ENCODE measurements at places on chromosomes 4 and X.

- no peaks in the 10 kb centered on the region for H3K27me3 ChIP-seq
- DNase-seq: no peak
- H3K36me3 ChIP-seq: no peaks in the 10 kb centered on the region
- no peaks in the 10 kb centered on the region for H3K4me1 ChIP-seq
Observed at GRCh38 chr4:114417214-114417613, 181.4 kb upstream of the UGT8 start.

DNA sequence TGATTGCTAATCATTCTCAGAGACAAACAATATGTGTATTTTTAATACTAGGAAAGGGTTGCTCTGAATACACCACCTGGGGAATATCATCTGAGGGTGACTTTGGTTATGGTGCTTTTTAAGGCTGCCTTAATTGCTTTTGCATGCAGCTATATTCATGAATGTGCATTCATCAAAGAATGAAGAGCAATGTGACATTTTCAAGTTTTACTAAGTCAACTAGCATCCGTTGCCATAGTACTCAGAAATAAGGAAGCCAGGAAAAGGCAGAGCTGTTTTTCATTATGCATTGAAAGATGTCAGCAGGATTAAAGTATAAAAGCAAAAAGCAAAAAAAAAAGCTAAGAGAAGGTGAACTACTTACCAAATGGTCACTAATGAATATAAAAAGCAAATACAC lies 67.4 kb upstream of the PCDH18 start:
- no peaks in the 10 kb centered on the region for H3K4me1 ChIP-seq
- no peak overlapping the region for H3K27ac ChIP-seq
- H3K36me3 ChIP-seq: no peaks in the 10 kb centered on the region
- H3K4me3 ChIP-seq: no peak overlapping the region
- no peaks in the 10 kb centered on the region for H3K27me3 ChIP-seq
- DNase-seq: no peak

GRCh38 chr4:149065753-149066152 lies 623.5 kb upstream of the NR3C2 start:
- H3K27ac ChIP-seq: no peak overlapping the region
- no peaks in the 10 kb centered on the region for H3K36me3 ChIP-seq
- H3K4me3 ChIP-seq: no peak overlapping the region
- DNase-seq: no peak
- H3K27me3 ChIP-seq: no peaks in the 10 kb centered on the region

GRCh38 chrX:106725931-106726330 lies 570 bp upstream of the RNF128 start:
- H3K4me3 ChIP-seq: peak overlapping the region; percentile 41
- no peak for DNase-seq
- no peaks in the 10 kb centered on the region for H3K4me1 ChIP-seq
- no peak overlapping the region for H3K27ac ChIP-seq
- no peaks in the 10 kb centered on the region for H3K36me3 ChIP-seq
- peaks cover 38% of the 10 kb centered on the region for H3K27me3 ChIP-seq

DNA sequence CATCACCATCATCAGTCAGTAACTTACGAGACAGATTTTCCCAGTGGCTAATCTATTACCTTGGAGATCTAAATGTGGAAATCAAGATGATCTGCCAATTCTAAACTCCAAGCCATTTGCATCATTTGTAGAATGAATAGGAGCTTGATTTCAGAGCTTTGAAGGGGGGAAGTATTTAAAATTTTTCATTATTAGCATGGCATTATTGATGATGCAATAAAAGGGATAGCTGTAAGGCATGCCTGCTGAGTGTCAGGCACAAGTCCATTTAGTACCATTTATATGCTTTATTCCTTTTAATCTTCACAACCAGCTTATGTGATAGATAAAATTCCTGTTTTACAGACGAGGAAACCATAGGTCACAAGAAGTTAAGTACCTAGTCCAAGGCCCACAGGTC lies 5.3 kb downstream of the EXOC1L start:
- peaks cover 12% of the 10 kb centered on the region for H3K27me3 ChIP-seq
- H3K36me3 ChIP-seq: no peaks in the 10 kb centered on the region
- no peak for DNase-seq
- no peak overlapping the region for H3K4me3 ChIP-seq
- no peak overlapping the region for H3K27ac ChIP-seq
- H3K4me1 ChIP-seq: no peaks in the 10 kb centered on the region

DNA sequence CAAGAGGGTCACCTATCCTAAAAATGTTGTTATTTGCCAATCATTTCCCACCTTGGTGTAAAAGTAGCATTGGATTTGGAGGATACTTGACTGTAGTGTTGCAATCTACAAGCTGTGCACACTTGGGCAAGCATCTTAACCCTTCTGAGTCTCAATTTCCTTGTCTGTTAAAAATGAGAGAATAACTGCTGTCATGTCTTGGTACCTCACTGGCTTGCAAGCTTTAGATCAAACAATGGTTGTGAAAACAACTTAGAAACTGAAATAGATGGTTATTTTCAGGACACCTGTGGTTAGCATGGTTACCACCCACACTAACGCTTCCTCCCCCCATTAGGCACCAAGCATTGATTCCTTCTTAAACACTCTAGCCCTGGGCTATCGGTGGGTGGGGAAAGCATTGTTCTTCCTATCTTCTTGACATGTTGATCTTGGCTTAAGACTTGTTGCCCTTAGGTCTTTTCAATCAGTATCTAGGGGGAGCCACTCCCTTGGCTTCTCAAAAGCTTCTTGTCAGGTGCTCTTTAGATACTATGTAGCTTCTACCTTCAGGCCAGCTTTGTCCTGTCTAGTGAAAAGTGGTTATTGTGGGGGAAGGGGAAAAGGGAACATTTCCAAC lies 10.6 kb upstream of the AMOT start:
- H3K4me1 ChIP-seq: peaks cover 30% of the 10 kb centered on the region
- no peak for DNase-seq
- H3K27me3 ChIP-seq: peaks cover 1% of the 10 kb centered on the region
- no peaks in the 10 kb centered on the region for H3K36me3 ChIP-seq
- no peak overlapping the region for H3K4me3 ChIP-seq

DNA sequence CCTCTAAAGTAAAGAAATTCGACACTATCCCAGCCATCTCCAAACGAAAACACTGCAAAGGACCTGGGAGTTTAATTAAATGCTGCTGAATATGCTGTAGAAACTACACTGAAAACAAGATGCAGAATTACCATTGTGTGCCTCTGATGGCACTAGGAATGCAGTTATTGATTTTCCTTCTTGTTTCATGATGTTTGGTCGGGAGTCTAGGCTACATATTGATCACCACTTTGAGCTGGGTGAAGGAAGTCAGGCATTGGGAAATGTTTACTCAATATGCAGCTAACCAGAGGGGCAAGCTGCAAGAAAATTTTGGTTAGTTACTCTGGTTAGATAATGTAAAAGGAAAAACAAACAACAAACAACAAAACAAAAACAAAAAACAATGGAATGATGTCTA lies 650.7 kb upstream of the GALNTL6 start:
- no peak for DNase-seq
- no peak overlapping the region for H3K4me3 ChIP-seq
- H3K36me3 ChIP-seq: no peaks in the 10 kb centered on the region

DNA sequence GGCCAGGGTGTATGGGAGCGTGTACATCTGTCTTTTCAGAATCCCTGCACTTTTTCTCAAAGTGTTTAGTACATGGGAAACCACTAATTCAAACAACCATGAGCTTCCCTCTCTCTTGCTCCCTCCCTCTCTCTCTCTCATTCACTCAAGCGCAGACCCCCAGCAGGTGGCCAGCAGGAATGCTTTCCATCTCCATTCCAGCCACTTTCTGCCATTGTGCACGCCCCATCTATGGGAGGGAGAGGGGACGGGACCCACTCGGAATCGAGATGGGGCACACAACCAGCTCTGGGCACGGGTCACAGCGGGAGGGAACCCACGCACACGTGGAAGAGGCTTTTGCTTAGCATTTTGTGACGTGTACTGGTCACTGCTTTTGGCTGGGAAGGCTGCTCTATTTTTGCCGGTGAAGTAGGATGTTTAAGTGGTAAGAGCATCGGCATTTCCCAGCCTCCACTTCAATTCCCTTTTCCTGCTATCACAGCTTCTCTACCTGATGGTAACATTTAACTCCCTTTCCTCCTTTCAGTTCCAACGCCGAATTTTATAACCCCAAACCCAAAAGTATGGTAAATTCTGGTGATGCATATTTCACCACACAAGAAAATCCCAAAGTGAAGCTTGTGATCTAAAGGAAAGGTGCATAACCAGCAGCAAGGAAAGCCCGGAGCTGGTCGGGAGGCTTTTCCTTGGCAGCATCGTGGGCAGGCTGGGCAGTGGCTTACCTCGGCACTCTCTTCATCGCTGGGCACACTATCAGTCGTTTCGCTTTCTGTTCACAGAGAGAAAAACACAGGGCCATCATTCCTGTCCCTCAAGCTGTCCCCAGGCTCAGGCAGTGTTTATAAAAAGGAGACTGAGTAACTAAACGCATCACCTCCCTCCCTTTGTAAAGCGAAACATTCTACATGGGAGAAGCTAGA lies 84.1 kb downstream of the IRF2 start:
- H3K27me3 ChIP-seq: no peaks in the 10 kb centered on the region
- no peak overlapping the region for H3K27ac ChIP-seq
- H3K36me3 ChIP-seq: peaks cover 95% of the 10 kb centered on the region
- H3K4me3 ChIP-seq: no peak overlapping the region

- DNase-seq: peak; percentile 72
- H3K4me1 ChIP-seq: peaks cover 53% of the 10 kb centered on the region
- H3K36me3 ChIP-seq: peaks cover 5% of the 10 kb centered on the region
- no peaks in the 10 kb centered on the region for H3K27me3 ChIP-seq
Observed at GRCh38 chrX:107678957-107679740, 50.8 kb downstream of the PRPS1 start.

DNA sequence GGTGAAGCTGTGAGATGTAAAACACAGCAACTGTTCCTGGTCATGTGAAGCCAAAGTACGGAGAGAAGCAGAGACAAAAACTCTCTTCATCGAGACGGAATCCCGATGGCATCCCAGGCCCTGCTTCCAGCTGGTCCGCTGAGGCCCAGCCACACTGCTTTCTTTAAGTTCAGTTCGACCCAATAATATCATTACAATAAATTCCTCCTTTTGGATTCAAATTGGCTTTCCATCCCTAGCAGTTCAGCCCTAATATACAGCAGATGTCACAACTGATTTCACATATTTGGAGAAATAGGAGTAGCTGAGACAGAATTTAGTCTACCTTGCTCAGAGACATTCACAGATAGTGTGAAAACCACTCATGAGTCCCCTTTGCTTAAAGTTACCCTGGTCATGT lies 98.3 kb upstream of the SPRY1 start:
- H3K4me3 ChIP-seq: no peak overlapping the region
- peaks cover 2% of the 10 kb centered on the region for H3K4me1 ChIP-seq
- no peaks in the 10 kb centered on the region for H3K27me3 ChIP-seq
- H3K27ac ChIP-seq: no peak overlapping the region
- no peak for DNase-seq
- H3K36me3 ChIP-seq: no peaks in the 10 kb centered on the region

- no peaks in the 10 kb centered on the region for H3K36me3 ChIP-seq
- no peak overlapping the region for H3K4me3 ChIP-seq
- peaks cover 24% of the 10 kb centered on the region for H3K27me3 ChIP-seq
- no peak for DNase-seq
- H3K4me1 ChIP-seq: no peaks in the 10 kb centered on the region
Observed at GRCh38 chr4:154503598-154503997, 12.0 kb upstream of the DCHS2 start.

GRCh38 chrX:153924149-153924861 lies 1.8 kb downstream of the ARHGAP4 start:
- peak overlapping the region; percentile 97 for H3K4me3 ChIP-seq
- H3K27me3 ChIP-seq: no peaks in the 10 kb centered on the region
- peaks cover 22% of the 10 kb centered on the region for H3K4me1 ChIP-seq
- peak overlapping the region; percentile 95 for H3K27ac ChIP-seq

DNA sequence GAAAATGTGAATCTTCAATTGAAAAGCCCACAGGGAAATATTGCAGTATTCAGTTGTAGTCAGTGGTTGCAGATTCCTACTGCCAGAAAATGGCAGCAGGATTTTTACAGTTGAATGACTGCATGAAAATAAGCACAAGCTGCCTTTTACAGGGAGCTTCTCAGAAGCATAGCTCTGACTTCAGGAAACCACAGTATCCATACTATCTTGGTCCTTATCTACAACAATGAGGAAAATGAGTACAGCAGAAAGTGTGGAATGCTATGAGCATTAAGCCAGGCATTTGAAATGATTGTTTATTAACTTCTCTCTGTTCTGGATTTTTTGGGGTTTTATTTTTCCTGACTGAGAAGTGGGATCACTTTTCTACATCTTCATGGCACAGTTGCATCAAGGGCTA lies 34.6 kb upstream of the PRRG1 start:
- no peaks in the 10 kb centered on the region for H3K4me1 ChIP-seq
- H3K27ac ChIP-seq: no peak overlapping the region
- no peaks in the 10 kb centered on the region for H3K36me3 ChIP-seq
- no peaks in the 10 kb centered on the region for H3K27me3 ChIP-seq
- no peak overlapping the region for H3K4me3 ChIP-seq
- no peak for DNase-seq

DNA sequence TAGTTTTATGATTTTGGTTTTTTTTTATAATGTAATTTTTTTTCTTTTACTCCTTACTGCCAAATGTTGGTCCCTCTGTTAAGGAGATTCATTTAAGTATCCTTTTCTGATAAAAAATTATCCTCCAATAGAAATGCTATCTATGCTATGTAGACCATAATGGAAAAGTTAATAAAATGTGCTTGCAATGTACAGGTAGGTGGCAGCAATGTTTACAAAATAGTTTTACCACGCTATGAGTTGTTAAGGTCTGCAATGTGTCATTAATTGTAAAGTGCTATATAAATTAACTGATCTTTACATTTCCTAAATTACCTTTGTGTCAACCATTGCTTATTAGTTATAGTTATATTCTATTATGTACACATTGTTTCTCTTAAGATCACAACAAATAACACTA lies 3.8 kb upstream of the CENPC start:
- H3K27me3 ChIP-seq: no peaks in the 10 kb centered on the region
- H3K4me1 ChIP-seq: peaks cover 29% of the 10 kb centered on the region
- peaks cover 8% of the 10 kb centered on the region for H3K36me3 ChIP-seq
- no peak overlapping the region for H3K27ac ChIP-seq
- H3K4me3 ChIP-seq: no peak overlapping the region

DNA sequence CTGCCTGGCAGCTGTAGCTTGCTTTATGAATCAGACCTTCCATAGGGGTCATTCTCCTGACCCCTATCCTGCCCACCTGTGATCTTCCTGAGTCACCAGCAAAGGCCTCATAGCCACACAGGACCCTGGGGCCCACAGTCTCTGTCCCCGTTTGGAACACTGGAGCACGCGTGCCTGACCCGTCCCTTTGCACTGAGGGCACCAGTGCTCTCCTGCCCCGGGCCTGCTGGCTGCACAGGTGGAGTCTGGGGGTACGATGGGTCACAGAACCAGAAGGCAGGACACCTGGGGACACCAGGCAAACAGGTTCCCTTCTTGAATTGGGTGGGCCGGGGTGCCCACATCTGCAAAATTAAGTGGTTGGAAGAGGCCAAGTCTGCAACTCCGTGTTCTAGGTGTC lies 97.2 kb downstream of the CPZ start:
- no peak overlapping the region for H3K27ac ChIP-seq
- no peaks in the 10 kb centered on the region for H3K27me3 ChIP-seq
- no peaks in the 10 kb centered on the region for H3K4me1 ChIP-seq
- H3K36me3 ChIP-seq: no peaks in the 10 kb centered on the region
- no peak for DNase-seq

Data from activated T-helper 2 cell treated with anti-CD3 and anti-CD28 coated beads, Interferon-gamma antibody, Interleukin-2, Interleukin-4, amounts not matched to agents 10 μg/mL and 5 μg/mL and 100 μg/mL, durations not matched to agents 14 hours and 24 hours and 36 hours (primary cell).